ENCODE measurements at places on chromosomes 3 and 15.

DNA sequence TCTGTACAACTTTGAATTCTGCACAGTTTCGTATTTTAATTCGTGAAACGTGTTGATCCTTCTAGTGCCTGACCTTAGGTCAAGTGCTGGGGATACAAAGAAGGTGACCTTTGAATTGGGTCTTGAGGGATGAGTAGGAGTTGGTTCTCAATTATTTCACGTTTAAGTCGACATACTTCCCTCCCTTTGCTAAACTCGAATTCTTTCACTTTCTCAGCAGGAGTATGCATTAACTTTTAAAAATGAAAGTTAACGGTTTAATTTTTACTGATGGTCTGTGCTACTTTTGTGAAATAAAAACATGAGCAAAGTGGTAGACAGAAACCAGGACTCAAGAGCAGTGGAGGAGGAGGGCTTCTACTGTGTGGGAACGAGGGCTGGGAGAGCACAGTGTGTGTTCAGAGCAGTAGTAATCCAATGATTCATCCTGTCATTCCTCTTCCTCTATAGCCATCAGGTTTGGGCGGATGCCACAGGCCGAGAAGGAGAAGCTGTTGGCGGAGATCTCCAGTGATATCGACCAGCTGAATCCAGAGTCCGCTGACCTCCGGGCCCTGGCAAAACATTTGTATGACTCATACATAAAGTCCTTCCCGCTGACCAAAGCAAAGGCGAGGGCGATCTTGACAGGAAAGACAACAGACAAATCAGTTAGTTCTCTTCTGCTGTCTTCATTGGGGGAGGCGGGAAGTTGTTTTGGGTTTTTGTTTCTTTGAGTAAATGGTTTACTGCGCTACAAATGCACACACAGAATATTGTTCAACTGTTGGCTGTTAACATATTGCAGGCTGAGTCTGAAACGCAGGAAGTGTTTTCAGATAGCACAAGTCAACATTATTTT, 78.6 kb upstream of the TSEN2 start:
- no peak for DNase-seq

DNA sequence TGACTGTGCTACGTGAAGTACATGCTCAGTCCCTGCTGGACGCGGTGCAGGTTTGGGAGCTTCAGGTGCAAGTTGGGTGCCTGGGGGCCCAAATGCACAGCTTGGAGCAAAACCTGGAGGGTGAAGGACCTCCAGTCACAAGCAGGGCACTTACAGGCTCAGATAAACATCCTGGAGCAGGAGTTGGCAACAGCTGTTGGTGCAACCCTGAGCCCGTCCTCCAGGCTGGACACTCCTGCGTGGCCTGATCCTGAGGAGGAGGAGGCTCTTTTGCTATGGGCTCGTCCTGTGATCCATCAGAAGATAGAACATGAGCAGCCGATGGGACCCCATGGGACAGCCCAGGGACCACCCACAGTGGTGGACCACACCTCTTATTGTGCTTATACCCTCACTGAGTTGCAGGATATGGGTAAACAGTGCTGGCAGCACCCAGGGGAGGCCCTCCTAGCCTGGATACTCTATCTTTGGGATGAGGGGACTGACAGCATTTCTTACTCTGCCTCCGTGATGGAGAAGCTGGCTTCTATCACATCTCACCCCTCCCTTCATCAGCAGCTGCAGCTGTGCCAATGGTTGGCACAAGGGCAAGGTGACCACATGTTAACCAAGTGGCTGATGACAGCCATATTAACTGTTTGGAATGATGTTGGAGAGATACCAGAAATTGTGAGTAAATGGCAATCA, 301.6 kb downstream of the ZPLD1 start:
- no peak for DNase-seq

DNA sequence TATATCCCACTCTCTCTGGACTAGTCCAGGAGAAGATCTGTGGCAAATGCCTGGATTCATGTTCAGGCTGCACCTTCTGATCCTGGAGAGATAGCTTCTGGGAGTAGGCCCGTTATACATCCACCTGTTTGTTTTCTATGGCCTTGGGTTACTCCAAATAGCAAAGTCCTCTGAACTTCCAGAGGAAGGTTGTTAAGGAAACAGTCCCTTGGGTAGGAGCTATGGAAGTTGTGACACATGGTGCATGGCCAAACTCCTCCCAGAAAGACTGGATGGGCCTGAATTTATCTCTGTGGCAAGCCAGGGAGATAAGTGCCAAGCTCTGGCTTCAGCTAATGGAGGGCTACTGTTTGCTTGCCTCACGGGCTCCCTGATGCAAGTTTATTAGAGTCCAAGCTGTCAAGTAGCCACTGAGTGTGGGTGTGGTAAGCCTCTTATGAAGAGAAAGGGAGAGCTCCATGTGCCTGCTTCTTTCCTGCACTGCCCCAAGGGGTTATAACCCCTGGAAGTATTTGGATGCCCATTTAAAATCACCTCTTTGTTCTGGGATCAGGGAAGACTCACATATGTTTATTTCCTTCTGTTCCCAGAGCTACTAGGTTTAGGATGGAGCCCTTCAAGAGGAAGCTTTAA, 328.7 kb upstream of the ATP11B start:
- no peak for DNase-seq

DNA sequence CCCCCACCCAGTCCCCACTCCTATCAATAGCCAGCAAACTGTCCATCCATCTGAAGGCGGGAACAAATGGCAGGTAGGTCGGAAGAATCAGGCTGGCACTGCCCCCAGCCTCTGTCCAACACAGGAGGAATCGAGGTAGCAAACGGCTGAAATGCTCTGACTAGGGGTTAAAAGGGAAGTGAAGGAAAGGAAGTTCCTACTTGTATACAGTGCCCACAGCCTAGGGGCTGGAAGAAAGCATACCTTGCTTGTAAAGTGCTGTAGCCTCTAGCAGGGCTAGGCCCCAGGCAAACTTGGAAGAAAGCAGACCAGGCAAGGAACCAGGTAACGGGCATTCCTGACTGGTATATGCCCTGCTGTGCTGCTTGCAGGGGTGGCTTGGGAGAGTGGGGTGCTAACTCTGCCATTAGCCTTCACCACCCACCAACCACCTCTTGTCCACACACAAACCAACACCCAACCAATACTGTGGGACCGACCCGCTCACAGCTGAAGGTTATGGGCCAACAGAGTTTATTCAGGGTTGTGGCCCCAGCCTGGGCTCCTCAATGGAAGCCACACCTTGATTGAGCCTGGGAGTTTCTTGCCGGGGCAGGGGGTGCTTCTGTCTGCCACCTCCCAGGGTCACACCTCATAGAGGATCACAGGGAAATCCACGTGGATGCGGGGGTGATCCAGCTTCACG, 2.4 kb downstream of the TUSC2 start:
- no peak for DNase-seq

- no peak for DNase-seq
Observed at GRCh38 chr3:123778991-123779622, 105.0 kb downstream of the MYLK start.

DNA sequence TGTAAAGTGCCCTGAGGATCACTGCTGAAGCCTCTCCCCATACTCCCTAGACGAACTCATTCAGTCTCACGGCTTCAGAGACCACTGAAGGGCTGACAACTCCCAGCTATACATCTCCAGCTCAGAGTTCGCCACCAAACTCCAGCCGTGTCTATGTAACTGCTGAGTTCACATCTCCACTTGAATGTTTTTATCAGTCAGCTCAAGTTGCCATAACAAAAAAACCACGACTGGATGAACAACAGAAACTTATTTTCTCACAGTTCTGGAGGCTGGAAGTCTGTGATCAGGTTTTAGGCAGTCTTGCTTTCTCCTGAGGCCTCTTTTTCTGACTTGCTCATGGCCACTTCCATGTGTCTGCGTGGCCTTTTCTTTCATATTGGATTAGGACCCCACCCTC, 223.0 kb upstream of the LRRFIP2 start:
- no peak for DNase-seq

- no peak for DNase-seq
Observed at GRCh38 chr15:69400850-69401249, 13.3 kb upstream of the KIF23 start.

- DNase-seq: no peak
Observed at GRCh38 chr3:124078953-124079911, 87.3 kb upstream of the ROPN1 start.

DNA sequence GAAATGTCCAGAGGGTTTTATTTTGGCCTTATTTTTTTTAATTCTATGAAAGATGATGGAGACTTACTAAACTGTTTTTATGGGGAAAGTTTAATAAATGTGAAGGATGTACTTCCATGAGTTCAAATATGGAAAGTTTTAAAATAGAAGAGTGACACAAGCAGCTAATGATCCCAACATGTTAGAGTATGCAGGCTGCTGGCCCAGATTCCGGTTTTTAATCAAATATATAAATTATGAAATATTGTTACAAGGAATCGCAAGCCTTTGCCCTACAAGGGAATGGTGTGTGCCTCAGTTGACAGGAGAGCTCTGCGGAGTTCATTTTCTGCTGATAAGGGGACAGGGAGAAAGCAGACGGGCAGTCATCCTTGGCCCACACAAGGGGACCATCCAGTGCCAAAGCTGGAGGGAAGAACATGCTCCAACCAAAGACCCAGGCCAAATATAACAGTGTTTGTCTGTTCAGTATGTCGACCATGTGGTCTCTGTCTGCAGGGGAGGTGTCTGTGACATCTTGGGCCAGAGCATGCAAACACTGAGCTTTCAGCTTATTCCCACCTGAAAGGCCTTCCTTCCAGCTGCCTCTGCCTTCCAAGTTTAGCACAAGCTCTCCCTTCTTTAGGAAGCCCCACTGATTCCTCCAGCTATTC, 69.8 kb downstream of the SSUH2 start:
- no peak for DNase-seq

GRCh38 chr15:60784483-60785254, 305.7 kb upstream of the ICE2 start:
- DNase-seq: no peak

- no peak for DNase-seq
Observed at GRCh38 chr3:40073310-40074007, 236.0 kb upstream of the EIF1B start.

DNA sequence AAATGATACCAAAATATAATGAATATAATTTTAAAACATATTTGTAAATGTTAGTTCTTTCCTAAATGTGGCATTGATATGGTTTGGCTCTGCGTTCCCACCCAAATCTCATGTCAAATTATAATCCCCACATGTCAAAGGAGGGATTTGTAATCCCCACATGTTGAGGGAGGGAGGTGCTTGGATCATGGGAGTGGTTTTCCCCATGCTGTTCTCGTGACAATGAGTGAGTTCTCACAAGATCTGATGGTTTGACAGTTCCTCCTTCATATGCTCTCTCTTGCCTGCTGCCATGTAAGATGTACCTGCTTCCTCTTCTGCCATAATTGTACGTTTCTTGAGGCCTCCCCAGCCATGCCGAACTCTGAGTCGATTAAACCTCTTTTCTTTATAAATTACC, 12.0 kb downstream of the CGGBP1 start:
- DNase-seq: no peak

GRCh38 chr15:68552344-68552743, 26.4 kb upstream of the CORO2B start:
- DNase-seq: no peak

DNA sequence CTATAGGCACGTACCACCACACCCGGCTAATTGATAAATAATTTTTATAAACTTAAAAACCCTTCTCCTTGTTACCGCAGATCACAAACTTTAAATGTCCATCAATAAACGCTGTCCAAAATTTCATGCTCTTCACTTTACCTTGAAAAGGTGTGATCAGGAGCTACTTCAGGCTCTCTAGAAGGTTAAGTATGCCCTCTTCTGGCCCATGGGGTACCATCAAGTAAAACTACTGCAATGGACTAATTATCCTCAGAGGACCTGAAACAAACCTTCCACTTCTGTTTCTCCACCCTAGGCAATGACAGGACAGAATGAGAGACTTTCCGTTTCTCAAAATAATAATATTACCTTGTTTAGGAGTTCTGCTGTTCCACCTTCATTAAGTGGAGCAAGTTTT, 9.2 kb downstream of the LZTFL1 start:
- DNase-seq: no peak

DNA sequence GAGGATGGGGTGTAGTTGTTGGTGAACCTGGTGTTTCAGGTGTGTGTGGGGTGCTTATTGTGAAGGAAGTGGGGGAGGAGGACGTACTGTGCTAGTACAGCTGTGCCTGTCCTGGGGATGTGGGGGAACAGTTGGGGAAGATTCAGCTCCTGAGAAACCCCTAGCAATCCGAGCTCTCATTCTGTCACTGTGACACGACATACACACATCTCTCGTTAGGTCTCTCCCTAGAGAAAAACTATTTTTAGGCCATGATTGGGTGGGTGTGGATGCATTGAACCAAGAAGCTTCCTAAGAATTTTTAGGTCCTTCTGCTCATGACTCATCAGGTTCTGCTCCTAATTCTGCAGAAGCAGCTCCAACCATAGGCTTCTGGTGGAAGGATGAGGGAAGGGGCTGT, 54.3 kb downstream of the SLC30A4 start:
- DNase-seq: no peak

- DNase-seq: no peak
Observed at GRCh38 chr3:188253800-188254452, 100.0 kb downstream of the LPP start.

DNA sequence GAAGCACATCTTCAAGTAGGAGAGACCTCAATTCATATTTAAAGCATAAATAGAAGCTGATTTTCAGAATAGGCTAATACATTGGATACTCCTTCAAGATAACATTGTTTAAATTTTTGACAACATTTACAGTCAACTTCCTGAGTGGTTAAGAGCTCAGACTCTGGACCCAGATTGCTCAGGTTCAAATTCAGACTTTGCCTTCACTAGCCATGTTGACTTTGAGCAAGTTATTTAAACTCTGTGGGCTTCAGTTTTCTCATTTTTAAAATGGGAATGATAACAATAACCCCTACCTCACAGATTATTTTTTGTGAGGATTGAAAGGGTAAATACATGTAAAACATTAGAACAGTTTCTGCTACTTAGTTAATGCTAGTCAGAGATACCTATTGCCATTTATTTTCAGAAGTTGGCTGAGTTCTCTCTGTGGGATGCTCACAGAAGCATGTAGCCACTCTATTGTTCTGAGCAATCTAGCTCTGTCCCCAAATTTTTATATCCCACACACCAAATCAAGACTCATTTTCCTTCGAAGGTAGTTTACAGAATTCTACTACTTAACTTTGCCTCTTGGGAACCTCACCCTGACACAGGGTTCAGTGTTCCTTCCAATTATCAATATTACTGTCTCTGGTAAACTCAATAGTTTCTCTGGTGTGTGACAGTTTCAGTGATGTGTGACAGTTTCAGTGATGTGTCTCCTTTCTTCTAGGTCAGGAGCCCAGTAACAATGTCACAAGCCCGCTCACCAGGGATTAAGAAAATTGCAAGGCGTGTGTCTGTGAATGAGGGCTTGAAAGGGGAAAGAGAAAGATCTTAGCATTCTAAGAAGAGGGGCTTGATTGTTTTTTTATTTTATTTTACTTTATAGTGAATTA, 79.4 kb upstream of the OSTN start:
- no peak for DNase-seq

DNA sequence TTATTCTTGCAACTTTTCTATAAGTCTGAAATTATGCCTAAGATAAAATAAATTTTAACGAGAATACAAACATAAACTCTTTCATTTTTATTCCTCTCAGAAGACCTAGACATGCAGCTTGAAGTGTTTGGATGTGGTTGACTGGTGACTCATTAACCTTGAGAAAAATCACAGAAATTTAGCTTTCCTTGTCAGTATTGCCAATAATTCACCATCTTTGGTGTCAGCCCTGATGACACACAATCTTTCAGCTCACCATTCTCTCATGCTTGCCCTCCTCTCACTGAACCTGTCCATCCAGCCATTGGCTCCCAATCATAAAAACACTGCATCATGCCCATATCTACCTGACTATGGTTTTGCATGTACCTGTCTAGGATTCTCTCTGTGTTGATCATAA, 22.6 kb upstream of the TNFAIP8L3 start:
- DNase-seq: no peak
